ENCODE measurements at places on chromosomes 4 and X.
A peak's percentile ranks its signal among the peaks of the same experiment; 100 is the strongest.

DNA sequence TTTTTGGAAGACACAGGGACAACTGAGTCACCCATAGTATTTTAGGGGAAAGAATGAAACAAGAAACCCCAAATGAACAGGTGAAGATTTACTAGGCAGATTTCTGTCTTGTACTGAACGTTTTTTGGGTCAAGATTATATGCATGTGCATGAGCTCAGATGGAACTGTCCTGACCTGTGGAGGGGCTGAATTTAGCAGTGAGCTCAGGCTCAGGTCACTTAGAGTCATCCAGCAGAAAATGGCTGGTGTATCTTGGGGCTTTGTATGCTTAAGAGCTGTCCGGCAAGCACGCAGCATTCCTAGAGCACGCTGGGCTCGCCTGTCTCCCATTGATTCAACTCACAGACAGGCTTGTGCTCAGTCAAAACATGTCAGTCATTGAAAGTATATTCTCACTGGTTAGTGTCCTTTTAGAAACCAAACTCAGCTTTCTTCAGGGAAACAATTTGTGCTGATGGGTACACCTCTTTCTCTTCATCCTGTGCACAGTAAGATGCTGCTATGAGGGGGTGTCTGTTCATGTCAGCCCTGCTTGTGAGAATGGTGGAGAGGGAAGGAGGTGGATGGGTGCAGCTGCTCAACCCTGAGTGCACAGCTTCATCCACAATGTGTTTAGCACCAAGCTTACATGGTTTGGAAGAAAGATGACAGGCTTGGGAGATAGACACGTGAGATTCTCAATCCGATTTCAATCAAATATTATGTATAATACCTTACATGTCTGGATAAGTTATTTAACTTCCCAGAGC is 47.5 kb upstream of the PDLIM3 start:
- no peak for DNase-seq

DNA sequence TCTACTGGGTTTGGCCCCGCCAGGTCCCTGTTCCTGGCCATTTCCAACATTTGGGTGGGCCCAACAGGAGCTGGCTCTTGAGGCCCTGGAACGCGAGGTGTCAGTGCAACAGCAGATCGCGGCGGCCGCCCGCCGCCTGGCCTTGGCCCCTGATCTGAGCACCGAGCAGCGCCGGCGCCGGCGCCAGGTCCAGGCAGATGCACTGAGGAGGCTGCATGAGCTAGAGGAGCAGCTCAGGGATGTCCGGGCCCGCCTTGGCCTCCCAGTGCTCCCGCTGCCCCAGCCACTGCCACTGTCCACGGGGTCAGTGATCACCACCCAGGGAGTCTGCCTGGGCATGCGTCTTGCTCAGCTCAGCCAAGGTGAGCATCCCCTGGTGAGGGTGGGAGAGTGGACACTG is 5.5 kb downstream of the CCDC120 start:
- DNase-seq: no peak

DNA sequence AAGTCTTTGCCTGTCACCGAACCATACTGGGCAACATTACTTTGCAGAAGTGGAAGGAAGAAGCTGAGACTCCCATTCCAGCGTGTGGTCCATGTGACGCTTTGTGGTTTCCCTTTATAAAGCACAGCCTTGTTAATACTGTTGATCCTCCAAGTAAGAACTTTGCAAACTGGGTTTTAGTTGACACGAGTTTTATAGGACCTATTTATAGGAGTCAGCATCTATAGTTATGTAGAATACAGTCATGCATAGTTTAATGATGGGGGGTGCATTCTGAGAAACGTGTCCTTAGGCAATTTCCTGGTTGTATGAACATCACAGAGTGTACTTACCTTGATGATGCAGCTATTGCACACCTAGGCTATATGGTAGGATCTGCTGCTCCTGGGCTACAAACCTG is 1879.4 kb upstream of the TENM3 start:
- no peak for DNase-seq

DNA sequence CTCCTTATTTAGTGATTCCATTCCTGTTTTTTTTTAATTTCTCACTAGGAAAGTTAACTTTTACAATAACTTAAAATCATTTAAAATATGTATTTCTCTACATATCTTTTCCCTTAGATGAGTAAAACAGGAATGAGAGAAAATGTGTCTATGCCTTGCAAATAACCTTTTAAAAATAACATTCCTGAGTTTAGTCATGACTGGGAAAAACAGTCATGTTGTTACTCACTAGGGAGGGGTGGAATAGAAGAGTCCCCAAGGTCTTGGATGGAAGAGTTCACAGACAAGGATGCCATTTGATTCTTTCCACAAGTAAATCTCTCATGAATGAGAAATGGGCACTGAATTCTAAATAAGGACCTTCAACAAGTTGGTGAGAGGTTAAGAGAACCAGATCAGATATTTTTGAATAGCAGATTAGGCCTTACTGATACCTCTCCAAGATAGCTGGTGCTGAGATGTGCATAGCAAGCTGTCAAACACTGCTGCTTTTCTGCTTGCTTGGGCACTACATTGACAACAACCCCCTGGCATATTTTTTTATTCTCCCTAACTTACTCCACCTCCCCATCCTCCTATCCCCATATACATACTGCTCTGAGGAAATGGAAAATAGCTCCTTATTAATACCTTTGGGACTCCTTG is 25.1 kb downstream of the UGDH start:
- DNase-seq: no peak

DNA sequence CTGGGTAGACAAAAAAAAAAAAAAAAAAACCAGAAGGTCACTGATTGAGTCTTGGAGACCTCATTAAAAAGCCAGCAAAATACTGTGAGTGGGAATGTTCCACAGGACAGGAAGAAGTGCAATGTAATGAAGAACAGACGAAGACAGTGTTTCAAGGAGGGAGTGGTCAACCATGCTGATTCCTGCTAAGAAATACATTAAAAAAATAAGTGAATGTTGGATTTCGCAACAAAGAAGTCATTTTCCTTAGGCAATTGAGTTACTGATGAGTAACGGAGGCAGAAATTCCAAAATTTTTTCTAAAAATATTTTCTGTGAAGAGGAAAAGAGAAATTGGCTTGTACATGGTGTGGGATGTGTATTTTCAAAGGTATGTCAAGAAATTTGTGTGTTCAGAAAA is 94.3 kb upstream of the FAM47B start:
- no peak for DNase-seq

GRCh38 chr4:83024233-83024632 is 10.8 kb upstream of the COPS4 start:
- DNase-seq: no peak

DNA sequence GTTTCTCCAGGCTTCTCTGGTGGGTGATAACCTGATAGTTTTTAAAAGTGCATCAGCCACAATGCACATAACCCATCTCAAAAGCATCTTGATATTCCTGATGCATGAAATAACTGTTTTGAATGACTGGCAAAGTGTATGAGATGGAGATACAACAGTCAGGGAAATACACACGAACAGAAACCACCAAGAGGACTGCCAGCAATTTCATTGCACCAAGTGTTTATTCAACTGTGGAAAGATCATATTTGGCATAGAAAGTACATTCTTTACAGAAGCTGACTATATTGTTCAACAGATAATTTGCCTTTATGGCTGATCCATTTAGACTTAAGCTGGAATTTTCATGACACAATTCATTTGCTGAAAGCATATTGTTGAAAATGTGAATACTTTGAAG is 139.5 kb downstream of the SLIT2 start:
- DNase-seq: no peak

- no peak for DNase-seq
Observed at GRCh38 chr4:48939785-48940184, 33.2 kb upstream of the OCIAD2 start.

- no peak for DNase-seq
Observed at GRCh38 chrX:143081231-143081630, 55.5 kb downstream of the SPANXN4 start.

- no peak for DNase-seq
Observed at GRCh38 chr4:189845145-189845846, 95.4 kb upstream of the FRG1 start.

DNA sequence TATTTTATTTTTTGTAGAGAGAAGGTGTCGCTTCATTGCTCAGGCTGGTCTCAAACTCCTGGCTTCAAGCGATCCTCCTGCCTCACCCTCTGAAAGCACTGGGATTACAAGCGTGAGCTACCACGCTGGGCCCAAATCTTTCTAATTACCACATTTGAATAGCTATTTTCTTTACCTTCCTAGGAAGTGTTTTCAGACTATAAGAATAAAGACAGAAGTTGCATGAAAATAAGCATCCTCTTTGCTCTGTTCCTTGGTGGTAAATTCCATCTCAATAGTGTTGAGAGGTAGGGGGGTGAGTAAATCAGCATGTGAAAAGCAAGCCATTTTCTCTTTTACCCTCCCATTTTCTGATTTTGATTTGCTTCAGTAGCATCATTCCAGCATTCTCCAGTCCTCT is 122.4 kb downstream of the LARP7 start:
- DNase-seq: no peak

- DNase-seq: no peak
Observed at GRCh38 chr4:121219227-121219626, 55.1 kb upstream of the TNIP3 start.

GRCh38 chr4:129641179-129641578 is 545.2 kb downstream of the C4orf33 start:
- DNase-seq: peak; percentile 13

GRCh38 chrX:319579-320125 is 1.1 kb upstream of the GTPBP6 start:
- no peak for DNase-seq

DNA sequence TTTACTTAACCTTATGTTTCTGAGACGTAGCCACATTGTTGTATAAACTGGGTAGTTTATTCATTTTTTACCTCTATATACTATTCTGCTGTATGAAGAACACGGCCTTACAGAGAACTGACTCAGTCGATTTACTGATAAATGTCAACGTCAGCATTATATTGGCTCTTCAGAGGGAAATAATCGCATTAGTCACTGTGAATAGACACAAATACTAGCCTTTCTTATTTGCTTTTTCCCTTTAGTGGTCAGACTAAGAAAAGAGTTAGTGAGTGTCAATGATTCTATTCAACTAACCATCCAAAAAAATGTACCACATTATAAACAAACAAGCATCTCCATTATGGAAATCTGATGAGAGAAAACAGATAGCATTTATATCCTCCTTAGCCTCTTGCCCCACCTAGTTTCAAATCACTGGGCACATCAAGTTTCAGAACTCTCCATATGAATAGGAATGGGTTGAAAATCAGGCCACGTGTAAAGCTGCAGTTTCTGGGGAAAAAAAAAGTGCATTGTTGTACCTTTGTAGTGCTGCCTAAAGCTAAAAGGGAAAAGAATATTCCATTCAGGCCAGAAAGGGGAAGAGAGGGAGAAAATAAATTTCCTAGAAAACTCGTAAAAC is 146.7 kb upstream of the VCX3A start:
- no peak for DNase-seq

DNA sequence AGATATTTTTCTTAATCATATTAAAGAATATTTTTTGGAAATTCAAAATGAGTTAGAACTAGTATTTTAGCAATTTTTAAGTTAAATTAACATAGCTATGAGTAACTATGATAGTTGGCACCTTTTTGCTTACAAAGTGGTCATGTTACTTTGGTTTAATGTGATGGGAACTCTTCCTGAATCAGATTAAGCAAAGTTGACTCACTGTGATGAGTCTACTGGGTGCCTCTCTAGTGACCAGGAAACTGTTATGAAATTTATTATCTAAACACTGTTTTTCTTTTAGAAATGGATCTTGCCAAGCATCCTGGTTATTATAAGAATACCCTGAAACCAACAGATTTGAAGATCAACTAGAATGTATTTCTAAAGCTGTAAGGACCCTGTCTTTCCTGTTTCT is 985.8 kb downstream of the TRAM1L1 start:
- no peak for DNase-seq

GRCh38 chr4:95551653-95552052 is 2.9 kb upstream of the UNC5C start:
- DNase-seq: no peak

GRCh38 chr4:165476214-165477098 is 97.6 kb downstream of the CPE start:
- no peak for DNase-seq
